ENCODE measurements at places on chromosomes 5 and 9.

GRCh38 chr9:128845186-128845931, 15.8 kb upstream of the SPOUT1 start:
- DNase-seq = no peak

DNA sequence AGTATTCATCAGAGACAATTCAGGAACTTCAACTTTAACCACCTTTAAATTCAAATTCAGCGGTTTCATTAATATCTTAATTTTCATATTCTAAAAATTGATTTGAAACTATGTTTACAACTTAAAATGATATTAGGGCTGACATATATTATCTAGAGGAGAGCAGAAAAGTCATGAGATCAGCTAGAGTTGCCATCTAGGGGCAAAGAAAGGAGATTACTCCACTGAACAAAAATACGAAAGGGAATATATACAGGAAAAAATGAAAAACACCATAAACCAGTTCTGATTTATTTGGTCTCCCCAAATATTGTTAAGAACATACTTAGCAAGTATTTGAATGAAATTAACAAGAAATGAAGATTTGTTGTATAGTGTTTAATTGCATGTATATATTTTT, 946.3 kb downstream of the DTWD2 start:
- no peak for DNase-seq

GRCh38 chr9:130962418-130963316, 23.6 kb upstream of the FIBCD1 start:
- DNase-seq = no peak

DNA sequence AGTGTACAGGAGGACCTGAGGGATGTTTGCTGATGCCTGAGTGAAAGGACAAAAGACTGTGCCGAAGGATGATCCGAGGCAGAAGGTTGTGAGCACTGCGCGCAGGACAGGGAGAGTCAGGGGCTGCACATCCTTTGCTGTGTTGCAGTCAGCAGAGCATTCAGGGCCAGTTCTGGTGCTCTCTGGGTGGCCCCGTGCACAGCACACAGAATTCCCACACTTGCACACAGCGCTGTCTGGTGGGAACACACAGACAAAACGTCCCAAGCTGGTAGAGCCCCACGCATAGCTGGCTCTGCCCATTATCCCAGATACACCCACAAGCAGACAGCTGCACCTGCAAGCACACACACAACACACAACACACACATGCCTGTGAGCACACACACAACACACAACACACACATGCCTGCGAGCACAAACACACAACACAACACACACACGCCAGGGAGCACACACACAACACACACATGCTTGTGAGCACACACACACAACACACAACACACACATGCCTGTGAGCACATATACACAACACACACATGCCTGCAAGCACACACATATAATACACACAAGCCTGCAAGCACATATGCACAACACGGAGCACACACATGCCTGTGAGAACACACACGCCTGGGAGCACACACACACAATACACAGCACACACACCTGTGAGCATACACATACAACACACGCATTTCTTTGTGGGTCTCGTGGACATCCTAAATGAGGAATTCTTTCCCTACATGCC, 74.4 kb downstream of the FGF18 start:
- no peak for DNase-seq

DNA sequence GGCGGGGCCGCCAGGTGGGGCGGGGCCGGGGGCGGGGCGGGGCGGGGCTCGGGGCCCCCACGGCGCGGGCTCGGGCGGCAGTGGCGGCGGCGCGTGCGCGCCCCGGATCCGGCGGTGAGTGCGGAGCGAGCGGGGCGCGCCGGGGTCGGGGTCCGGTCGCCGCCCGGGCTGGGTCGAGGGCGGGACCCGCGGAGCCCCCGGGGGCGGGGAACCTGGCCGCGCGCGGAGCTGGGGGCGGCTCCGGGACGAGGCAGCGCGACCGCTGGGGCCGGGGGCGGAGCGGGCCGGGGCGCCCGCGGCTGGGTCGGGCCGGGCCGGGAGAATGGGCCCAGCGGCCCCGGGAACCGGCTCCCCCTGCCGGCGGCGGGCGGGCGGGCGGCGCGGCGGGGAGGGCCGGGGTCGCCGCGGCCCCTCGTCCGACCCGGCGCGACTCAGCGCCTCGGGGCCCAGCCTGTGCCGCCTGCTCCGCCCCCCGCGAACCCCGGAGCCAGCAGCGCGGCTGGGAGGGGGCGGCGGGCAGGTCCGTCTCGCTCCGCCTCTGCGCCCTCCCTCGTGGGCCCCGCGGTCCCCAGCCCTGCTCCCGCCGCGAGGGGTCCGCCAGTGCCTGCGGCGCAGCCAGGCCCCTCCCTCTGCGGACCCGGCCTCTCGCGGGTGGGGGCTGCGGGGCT, 3.1 kb downstream of the EGFL7 start:
- no peak for DNase-seq

DNA sequence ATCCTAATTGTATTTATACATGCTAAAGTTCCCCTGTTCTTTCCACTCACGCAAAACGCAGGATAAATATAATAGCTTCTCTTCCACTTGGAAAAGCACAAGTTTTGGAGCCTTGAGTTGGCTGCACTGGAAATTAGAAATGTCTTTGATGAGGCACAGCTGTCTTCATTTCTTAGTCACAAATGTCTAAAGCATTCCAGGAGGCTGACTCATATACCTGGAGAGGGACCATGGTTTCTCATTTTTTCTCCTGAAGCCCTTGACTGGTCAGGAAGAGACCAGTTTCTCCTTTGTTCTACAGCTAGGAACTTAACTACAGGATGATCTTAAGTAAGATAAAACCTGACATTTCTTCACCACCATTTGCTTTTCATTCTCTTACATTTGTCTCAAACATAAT, 16.2 kb downstream of the MTX3 start:
- no peak for DNase-seq

GRCh38 chr9:136675477-136676296, 11.6 kb downstream of the AGPAT2 start:
- DNase-seq = no peak
